Neural progenitor cell (in vitro differentiated cells): ENCODE measurements at places on chromosomes 1 and 21. TPM values are rescaled to one million over a fixed set of nuclear protein-coding genes. Genes with fewer than 3 reads are reported as not detected.

The RAB3B gene
- total RNA-seq = 19.3 and 20.4 TPM in 2 replicates

The CA6 gene
- not detected in 2 replicates for total RNA-seq

The FCGR1A gene
- not detected in 2 replicates for total RNA-seq

The TMEM52 gene
- total RNA-seq = 2.9 and 7.4 TPM in 2 replicates

The PTPRU gene
- total RNA-seq = 29.5 and 68.9 TPM in 2 replicates

The PADI3 gene
- total RNA-seq = 1.0 and 2.0 TPM in 2 replicates

The ZNF669 gene
- total RNA-seq = 23.2 and 28.1 TPM in 2 replicates

DNA sequence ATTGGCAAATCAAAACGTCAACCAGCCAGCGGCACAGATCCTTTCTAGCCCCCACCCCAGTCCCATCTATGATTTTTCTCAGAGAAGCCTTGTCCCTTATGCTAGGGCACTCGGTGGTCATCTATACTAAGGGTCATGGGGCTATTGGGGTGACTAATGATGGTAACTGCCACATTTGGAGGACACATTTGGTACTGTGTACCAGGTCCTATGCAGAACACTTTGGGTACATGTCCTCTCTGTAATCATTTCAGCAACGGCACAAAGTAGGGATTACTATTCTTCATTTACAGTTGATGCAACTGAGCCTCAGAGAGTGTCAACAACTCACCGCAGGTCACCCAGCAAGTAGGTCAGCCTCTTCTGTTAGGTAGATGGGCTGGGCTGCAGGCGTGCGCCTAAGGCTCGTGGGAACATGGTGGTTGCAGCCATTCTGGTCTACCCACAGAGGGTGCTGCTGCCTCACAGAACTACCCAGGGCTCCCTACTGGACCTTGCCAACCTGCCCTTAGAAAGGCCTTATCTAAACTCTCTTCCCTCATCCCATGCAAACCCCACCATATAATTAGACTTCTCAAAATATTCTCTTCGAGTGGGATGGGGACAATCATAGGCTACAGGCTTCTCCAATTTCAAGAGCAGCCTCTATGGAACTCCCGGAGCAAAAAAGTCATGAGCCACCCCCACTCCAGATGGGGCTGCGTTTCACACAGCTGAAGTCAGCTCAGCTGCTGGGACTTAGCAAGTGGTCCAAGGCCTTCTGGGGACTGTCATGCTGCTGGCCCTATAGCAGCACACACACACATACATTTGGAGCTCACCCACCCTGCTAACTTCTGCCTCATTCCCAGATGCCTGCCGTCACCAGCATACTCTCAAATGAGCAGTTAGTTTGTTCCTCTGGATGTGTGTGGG, 5.8 kb upstream of the SDHB start:
- peak; percentile 86 for DNase-seq
- H3K4me3 ChIP-seq = no peak overlapping the region
- H3K4me1 ChIP-seq = peaks cover 7% of the 10 kb centered on the region
- H3K27ac ChIP-seq = no peak overlapping the region
- H3K27me3 ChIP-seq = no peaks in the 10 kb centered on the region
- H3K36me3 ChIP-seq = no peaks in the 10 kb centered on the region

GRCh38 chr1:72182859-72183258, 99.5 kb downstream of the NEGR1 start:
- no peak overlapping the region for H3K4me3 ChIP-seq
- H3K4me1 ChIP-seq = no peaks in the 10 kb centered on the region
- DNase-seq = no peak
- no peak overlapping the region for H3K27ac ChIP-seq

GRCh38 chr1:7640920-7641585, 130.0 kb upstream of the VAMP3 start:
- H3K27me3 ChIP-seq = no peaks in the 10 kb centered on the region
- H3K4me1 ChIP-seq = peaks cover 9% of the 10 kb centered on the region
- DNase-seq = peak; percentile 31
- no peaks in the 10 kb centered on the region for H3K36me3 ChIP-seq
- H3K27ac ChIP-seq = no peak overlapping the region
- H3K4me3 ChIP-seq = no peak overlapping the region

- no peak overlapping the region for H3K4me3 ChIP-seq
- no peaks in the 10 kb centered on the region for H3K36me3 ChIP-seq
- H3K27me3 ChIP-seq = peaks cover 4% of the 10 kb centered on the region
- no peak overlapping the region for H3K27ac ChIP-seq
- peak; percentile 27 for DNase-seq
Measured at GRCh38 chr1:79259390-79260336, 253.1 kb upstream of the ADGRL4 start.

GRCh38 chr1:209567698-209568175, 15.8 kb upstream of the CAMK1G start:
- DNase-seq = no peak
- H3K4me1 ChIP-seq = peaks cover 2% of the 10 kb centered on the region
- no peaks in the 10 kb centered on the region for H3K36me3 ChIP-seq
- H3K27me3 ChIP-seq = peaks cover 30% of the 10 kb centered on the region
- no peak overlapping the region for H3K4me3 ChIP-seq

DNA sequence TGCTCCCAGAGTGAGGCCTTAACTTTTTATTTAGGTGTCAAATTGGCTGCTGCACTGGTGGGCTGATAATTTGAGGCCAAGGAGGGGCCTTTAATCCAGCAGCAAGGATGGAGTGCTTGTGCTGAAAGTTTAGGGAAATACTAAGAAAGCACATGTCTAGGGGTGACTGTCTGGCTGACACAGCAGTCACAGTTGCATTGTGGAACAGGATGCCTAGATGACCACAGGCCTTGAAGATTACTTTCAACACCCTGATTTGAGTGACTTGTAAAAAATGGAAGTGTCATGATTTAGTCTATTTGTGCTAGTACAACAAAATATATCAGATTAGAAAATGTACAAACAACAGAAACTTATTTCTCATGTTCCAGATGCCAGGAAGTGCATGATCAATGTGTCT, 57.7 kb downstream of the ZNF697 start:
- no peak overlapping the region for H3K27ac ChIP-seq
- H3K27me3 ChIP-seq = no peaks in the 10 kb centered on the region
- DNase-seq = no peak
- no peaks in the 10 kb centered on the region for H3K36me3 ChIP-seq

GRCh38 chr21:46116776-46117585, 19.1 kb downstream of the COL6A2 start:
- no peak overlapping the region for H3K4me3 ChIP-seq
- H3K27me3 ChIP-seq = no peaks in the 10 kb centered on the region
- H3K36me3 ChIP-seq = no peaks in the 10 kb centered on the region
- no peaks in the 10 kb centered on the region for H3K4me1 ChIP-seq

DNA sequence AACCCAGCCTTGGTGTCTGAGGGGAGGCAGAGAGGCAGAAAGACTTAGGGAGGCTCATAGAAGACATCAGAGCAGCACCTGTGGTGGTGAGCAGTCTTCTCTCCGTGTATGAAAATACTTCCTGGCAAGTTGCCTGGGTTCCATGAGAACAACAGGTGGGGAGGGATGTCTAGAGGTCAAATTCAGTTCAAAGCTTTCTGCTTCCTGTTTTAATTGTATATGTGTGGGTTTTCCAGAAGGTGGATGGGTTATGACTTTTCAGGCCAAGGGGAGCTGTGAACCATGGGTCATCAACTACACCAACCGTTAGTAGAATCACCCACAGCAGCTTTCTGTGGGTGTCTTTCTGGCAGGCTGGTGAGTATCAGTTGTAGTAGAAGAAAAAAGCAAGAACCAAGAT, 4.1 kb upstream of the FCRL2 start:
- no peaks in the 10 kb centered on the region for H3K36me3 ChIP-seq
- no peak overlapping the region for H3K4me3 ChIP-seq
- H3K27me3 ChIP-seq = no peaks in the 10 kb centered on the region
- H3K4me1 ChIP-seq = no peaks in the 10 kb centered on the region
- H3K27ac ChIP-seq = no peak overlapping the region

DNA sequence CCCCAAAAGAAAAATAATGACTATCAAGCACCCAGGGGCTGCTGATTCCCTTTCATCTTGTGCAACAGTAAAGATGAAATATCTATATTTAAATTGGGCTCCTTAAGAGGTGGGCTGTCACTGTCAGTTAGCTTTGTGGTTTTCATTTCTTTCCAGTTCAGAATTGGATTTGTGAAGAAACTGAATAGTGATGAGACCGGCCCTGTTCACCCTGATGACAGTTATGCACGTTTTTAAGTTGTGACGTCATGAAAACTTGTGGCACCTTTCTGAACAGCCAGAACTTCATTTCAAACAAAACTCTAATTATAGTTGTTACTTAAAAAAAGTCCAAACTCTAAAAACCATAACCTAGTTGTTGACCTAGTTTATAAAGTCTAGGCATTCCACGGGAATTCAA, 125.9 kb downstream of the RUNX1 start:
- H3K27me3 ChIP-seq = no peaks in the 10 kb centered on the region
- H3K36me3 ChIP-seq = no peaks in the 10 kb centered on the region
- no peak overlapping the region for H3K4me3 ChIP-seq
- H3K27ac ChIP-seq = no peak overlapping the region
- DNase-seq = no peak

DNA sequence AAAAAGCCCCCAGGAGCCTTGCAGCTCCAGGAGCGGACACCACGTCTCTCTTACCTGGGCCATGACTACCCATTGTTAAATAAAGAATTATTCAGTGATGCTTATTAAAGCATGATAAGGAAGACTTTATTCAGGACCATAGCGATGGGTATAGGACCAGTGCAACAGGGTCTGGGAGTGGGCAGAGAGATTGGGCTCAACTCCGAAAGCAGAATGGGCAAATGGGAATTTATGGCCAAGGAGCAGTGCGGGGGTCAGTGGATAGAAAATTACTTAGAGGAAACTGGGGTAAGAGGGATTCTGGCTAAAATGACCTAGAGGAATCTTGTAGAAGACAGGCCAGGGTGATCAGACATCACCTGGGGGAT, 580 bp upstream of the ATP5PO start:
- peaks cover 13% of the 10 kb centered on the region for H3K4me1 ChIP-seq
- no peak overlapping the region for H3K27ac ChIP-seq
- H3K27me3 ChIP-seq = no peaks in the 10 kb centered on the region
- H3K36me3 ChIP-seq = peaks cover 14% of the 10 kb centered on the region
- H3K4me3 ChIP-seq = peak overlapping the region; percentile 90

- peaks cover 9% of the 10 kb centered on the region for H3K4me1 ChIP-seq
- H3K4me3 ChIP-seq = no peak overlapping the region
- H3K27ac ChIP-seq = no peak overlapping the region
Measured at GRCh38 chr1:220056374-220056773, 10.1 kb upstream of the EPRS1 start.

- no peaks in the 10 kb centered on the region for H3K36me3 ChIP-seq
- no peak overlapping the region for H3K27ac ChIP-seq
- DNase-seq = no peak
- H3K4me1 ChIP-seq = no peaks in the 10 kb centered on the region
- no peaks in the 10 kb centered on the region for H3K27me3 ChIP-seq
Measured at GRCh38 chr1:103144681-103145080, 36.4 kb upstream of the COL11A1 start.

GRCh38 chr1:47926461-47926999, 70.7 kb downstream of the TRABD2B start:
- no peaks in the 10 kb centered on the region for H3K36me3 ChIP-seq
- no peak overlapping the region for H3K4me3 ChIP-seq
- no peaks in the 10 kb centered on the region for H3K27me3 ChIP-seq
- no peak overlapping the region for H3K27ac ChIP-seq
- DNase-seq = no peak

DNA sequence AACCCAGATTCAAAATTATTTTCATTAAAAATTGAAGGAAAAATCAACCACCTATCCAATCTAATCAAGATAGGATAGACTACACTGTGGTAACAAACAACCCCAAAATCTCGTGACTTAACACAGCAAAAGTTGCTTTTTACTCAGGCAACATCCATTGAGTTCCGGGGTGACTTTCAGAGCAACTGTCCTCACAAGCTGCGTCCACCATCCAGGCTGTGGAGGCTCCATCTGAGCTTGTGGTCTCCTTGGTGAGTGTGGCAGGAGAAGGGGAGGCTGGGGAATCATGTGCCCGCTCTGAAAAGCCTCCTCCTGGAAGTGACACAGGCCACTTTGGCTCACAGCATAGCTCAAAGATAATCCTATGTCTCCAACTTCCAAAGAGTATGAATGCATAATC, 52.4 kb downstream of the CD2 start:
- no peaks in the 10 kb centered on the region for H3K27me3 ChIP-seq
- H3K36me3 ChIP-seq = no peaks in the 10 kb centered on the region
- no peaks in the 10 kb centered on the region for H3K4me1 ChIP-seq
- DNase-seq = no peak
- no peak overlapping the region for H3K4me3 ChIP-seq
